G401 (cell line): ENCODE measurements at places on chromosomes 5 and 9.

GRCh38 chr5:82425591-82425990, 147.4 kb upstream of the RPS23 start:
- DNase-seq = no peak

DNA sequence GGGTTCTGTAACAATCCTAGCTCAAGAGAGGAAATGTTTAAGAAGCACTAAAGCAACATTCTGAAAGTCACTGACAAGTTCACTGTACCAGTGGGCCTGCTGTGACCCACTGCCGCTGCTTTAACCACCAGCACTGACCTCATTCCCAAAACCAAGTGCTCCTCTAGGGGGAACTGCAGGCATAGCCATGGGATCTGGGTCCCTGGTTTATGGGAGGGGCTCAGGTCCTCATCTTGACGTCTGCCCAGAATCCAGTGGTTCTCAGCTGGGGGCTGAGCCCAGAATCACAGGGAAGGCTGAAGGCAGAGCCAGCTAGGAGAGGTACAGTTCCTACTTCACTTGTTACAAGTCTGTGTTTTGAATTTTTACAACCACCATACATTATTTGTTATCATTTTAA, 36.1 kb upstream of the SLC2A8 start:
- DNase-seq = peak; percentile 27

DNA sequence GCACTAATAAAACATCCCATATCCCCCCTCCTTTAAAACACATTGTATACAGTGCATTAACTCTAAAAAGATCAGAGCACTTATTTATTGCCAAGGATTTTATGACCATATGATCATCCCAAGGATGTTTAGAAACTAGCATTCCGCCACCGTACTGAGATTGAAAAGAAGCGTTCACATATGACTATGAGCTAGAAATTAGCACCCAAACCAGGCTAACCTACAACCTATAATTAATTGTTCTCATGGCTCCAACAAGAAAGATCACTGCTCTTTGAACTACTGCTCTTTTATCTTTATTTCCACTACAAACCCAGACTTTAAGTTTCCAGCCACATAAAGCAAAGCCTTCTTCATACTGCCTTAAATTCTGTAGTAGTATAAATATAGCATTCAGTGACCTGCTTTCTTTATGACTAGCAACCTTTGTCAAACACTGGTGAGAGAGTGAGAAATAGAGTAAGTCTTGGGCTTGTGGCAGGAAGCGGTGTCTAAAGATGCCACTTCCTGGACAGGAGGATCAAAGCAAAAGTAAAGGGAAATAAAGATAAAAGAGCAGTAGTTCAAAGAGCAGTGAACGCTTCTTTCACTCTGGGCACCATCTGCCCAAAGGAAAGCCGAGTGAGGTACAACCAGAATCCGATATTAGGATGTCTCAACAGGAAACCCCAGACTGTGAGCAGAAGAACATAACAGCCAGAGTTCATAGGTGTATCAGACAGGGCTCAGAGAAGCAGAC, 151.1 kb upstream of the ERCC6L2 start:
- no peak for DNase-seq

DNA sequence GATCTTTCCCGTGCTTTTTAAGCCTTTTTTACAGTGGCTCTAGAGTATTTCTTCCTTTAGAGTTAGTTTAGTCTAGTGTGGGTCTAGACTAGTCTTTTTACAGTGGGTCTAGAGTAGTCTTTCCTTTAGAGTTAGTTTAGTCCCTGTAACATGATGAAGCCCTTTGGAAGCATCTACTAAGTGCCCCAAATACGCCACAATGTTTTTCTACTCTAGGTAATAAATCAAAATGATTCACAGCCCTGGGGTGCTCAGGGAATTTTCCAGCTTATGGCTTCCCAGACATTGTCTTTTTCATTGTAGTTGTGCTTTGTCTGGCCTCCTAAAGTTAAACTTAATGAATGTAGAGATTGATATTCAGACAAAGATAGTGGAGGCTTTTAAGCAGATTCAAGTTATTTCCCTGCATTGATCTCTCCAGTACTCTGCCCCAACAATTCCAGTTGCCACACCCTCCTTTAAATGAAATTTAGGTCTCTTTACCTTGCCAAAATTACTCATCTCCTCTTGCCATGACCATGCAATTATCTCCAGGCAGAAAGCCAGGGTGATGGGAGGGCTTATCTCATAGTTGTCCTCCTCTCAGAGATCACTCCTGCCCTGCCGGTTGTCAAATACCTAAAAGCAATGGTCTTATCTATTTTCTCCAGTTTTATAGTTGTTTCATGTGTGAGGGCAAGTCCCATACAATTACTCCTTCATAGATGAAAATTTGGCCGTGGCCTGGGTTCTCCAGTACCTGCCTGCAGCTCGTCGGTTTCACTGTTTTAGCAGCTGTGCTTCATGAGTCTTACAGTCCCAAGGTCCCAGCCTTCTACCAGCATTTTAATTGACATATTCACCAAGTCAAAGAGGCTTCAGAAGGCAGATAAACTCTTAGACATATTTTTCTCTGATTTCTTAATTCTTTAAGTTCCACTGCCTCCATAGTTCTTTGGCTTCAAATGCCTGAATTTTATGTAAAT, 794.0 kb upstream of the COX7C start:
- DNase-seq = no peak

GRCh38 chr5:39631958-39632357, 207.2 kb upstream of the DAB2 start:
- no peak for DNase-seq
